Activated T-cell treated with anti-CD3 and anti-CD28 coated beads, Interleukin-2, amount 50 U/mL, for 24 hours (primary cell): ENCODE measurements at places on chromosomes 3 and 15.

DNA sequence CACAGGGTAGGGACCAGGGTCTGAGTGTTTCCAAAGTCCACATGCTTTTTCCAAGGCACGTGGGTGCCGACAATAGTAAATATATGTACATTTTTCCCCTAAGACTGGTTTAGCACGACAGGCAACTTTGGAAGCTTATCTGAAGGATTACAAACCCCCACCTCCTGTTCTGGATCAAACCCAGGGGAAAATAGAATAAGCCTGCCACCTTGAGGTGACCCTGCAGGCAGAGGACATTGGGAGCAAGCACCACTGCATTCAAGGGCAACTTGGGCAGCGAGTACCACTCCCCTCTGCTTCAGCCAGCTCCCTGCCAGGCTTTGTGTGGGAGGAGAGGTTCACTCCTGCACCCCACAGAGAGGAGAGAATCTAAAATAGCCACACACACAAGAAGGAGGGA, 44.8 kb downstream of the KBTBD12 start:
- no peaks in the 10 kb centered on the region for H3K4me1 ChIP-seq
- DNase-seq, result no peak
- H3K27ac ChIP-seq, result no peak overlapping the region
- no peak overlapping the region for H3K4me3 ChIP-seq

DNA sequence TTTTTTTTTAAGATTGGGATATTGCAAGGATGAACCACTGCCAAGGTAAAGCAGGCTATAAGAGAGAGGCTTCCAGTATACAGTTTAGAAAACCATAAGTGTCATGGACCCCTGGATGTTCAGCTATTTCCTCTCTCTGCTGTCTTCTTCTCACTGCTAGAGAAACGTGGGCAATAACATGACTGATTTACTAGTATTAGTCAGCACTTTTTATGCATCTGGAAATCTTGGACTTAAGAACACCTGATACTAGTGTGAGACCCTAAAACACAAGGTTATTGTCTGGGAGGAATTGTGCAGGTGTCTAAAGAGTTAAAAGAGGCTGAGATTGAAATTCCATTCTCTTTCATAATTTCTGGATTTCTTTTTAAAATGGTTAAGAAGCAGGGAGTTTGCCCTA, 460.6 kb upstream of the MCTP2 start:
- H3K4me3 ChIP-seq, result no peak overlapping the region
- no peak for DNase-seq
- no peaks in the 10 kb centered on the region for H3K4me1 ChIP-seq
- no peaks in the 10 kb centered on the region for H3K36me3 ChIP-seq

GRCh38 chr15:83498374-83498773, 51.2 kb downstream of the SH3GL3 start:
- H3K27me3 ChIP-seq, result no peaks in the 10 kb centered on the region
- H3K36me3 ChIP-seq, result no peaks in the 10 kb centered on the region
- no peak for DNase-seq
- H3K4me1 ChIP-seq, result no peaks in the 10 kb centered on the region

- no peak overlapping the region for H3K4me3 ChIP-seq
- peaks cover 38% of the 10 kb centered on the region for H3K27me3 ChIP-seq
- H3K27ac ChIP-seq, result no peak overlapping the region
- no peaks in the 10 kb centered on the region for H3K4me1 ChIP-seq
- DNase-seq, result no peak
- H3K36me3 ChIP-seq, result no peaks in the 10 kb centered on the region
Measured at GRCh38 chr15:38201714-38202113, 50.9 kb upstream of the SPRED1 start.

- no peaks in the 10 kb centered on the region for H3K36me3 ChIP-seq
- DNase-seq, result peak; percentile 22
- no peak overlapping the region for H3K4me3 ChIP-seq
- no peak overlapping the region for H3K27ac ChIP-seq
Measured at GRCh38 chr15:68586274-68586961, 7.6 kb downstream of the CORO2B start.

GRCh38 chr3:124811436-124811835, 75.7 kb downstream of the ITGB5 start:
- peaks cover 8% of the 10 kb centered on the region for H3K27me3 ChIP-seq
- DNase-seq, result no peak
- no peak overlapping the region for H3K27ac ChIP-seq
- H3K36me3 ChIP-seq, result no peaks in the 10 kb centered on the region
- H3K4me3 ChIP-seq, result no peak overlapping the region

- H3K36me3 ChIP-seq, result no peaks in the 10 kb centered on the region
- H3K27me3 ChIP-seq, result peaks cover 34% of the 10 kb centered on the region
- no peak overlapping the region for H3K27ac ChIP-seq
- DNase-seq, result no peak
- no peak overlapping the region for H3K4me3 ChIP-seq
Measured at GRCh38 chr3:87318617-87319021, 42.2 kb upstream of the POU1F1 start.

- no peak overlapping the region for H3K4me3 ChIP-seq
- DNase-seq, result no peak
- no peak overlapping the region for H3K27ac ChIP-seq
- no peaks in the 10 kb centered on the region for H3K36me3 ChIP-seq
Measured at GRCh38 chr3:101976473-101976872, 127.2 kb downstream of the NFKBIZ start.

GRCh38 chr3:112304611-112305010, 10.6 kb upstream of the SLC9C1 start:
- no peak overlapping the region for H3K27ac ChIP-seq
- no peaks in the 10 kb centered on the region for H3K36me3 ChIP-seq
- no peak for DNase-seq

DNA sequence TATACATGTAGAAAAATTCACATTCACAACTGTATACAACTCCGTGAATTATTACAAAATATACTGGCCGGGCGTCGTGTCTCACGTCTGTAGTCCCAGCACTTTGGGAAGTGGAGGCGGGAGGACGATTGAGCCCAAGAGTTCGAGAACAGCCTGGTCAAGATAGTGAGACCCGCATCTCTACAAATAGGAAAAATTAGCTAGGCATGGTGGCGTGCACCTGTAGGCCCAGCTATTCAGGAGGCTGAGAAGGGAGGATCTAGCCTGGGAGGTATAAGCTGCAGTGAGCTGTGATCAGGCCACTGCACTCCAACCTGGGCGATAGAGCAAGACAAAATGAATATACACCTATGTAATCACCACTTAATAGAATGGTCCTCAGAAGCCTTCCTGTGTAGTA, 1.3 kb downstream of the RAD51 start:
- no peaks in the 10 kb centered on the region for H3K27me3 ChIP-seq
- peaks cover 31% of the 10 kb centered on the region for H3K4me1 ChIP-seq
- H3K27ac ChIP-seq, result peak overlapping the region; percentile 37
- no peak for DNase-seq
- H3K4me3 ChIP-seq, result peak overlapping the region; percentile 98

DNA sequence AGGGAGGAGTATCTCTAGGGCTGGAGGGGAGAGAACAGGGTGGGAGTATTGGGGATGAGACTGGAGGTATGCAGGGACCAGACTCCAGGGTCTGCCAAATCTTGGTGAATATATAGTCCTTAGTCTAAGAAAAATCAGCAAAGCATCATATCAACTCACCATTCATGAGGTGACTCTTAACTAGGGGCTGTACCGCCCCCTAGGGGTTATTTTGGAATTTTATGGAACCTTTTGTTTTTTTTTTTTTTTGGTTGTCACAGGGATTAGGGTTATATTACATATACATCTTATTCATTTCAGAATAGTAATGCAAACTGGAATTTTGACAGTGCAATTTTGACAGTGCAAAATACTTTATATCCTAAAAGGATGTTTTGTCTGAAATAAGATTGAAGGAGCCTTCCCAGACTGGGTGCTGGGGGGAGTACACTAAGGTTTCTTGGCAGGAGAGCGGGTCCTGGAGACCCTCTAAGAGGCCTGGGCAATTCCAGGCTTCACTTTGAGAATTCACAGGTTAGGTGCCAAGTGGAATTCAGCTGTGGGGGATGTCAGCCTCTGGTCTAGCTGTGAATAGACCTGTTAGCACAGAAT, 7.5 kb downstream of the CMTM7 start:
- DNase-seq, result no peak
- H3K27ac ChIP-seq, result peak overlapping the region; percentile 74
- peaks cover 76% of the 10 kb centered on the region for H3K4me1 ChIP-seq
- H3K27me3 ChIP-seq, result no peaks in the 10 kb centered on the region

DNA sequence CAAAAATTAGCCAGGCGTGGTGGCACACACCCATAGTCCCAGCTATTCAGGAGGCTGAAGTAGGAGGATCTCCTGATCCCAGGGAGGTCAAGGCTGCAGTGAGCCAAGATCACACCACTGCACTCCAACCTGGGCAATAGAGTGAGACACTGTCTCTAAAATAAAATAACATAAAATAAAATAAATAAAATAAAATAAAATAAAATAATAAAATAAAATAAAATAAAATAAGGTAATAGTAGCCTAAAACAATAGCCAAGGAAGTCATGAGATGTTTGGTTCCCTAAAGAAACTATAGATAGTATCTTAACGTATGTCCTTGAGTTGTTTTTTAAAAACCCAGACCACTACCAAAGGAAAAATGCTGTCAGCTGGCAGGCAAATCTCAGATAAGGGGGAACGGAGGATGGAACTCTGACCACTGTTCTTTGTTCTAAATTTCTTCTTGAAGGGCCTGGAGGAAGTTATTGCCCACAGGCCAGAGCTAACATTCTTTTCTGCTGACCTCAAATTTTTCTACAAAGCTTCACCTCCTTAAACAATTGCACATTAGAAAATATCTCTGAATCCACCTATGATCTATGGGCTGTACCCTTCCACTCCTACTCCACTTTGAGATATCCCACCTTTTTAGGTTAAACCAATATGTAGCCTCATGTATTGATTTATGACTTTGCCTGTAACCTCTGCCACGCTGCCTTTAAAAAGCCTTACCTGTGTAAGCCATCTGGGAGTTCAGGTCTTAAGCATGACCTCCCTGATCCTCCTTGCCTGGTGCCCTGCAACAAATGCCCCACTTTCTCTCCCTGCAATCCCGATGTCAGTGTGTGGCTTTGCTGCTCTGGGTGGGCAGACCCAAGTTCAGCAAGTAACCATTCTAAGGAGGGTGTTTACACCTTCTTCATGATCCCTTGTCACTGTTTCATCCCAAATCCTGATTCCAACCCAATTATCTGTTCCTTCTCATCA, 126.2 kb upstream of the BHLHE40 start:
- H3K4me1 ChIP-seq, result peaks cover 81% of the 10 kb centered on the region
- H3K4me3 ChIP-seq, result no peak overlapping the region
- peak overlapping the region; percentile 23 for H3K27ac ChIP-seq
- peaks cover 20% of the 10 kb centered on the region for H3K36me3 ChIP-seq
- H3K27me3 ChIP-seq, result no peaks in the 10 kb centered on the region
- no peak for DNase-seq

DNA sequence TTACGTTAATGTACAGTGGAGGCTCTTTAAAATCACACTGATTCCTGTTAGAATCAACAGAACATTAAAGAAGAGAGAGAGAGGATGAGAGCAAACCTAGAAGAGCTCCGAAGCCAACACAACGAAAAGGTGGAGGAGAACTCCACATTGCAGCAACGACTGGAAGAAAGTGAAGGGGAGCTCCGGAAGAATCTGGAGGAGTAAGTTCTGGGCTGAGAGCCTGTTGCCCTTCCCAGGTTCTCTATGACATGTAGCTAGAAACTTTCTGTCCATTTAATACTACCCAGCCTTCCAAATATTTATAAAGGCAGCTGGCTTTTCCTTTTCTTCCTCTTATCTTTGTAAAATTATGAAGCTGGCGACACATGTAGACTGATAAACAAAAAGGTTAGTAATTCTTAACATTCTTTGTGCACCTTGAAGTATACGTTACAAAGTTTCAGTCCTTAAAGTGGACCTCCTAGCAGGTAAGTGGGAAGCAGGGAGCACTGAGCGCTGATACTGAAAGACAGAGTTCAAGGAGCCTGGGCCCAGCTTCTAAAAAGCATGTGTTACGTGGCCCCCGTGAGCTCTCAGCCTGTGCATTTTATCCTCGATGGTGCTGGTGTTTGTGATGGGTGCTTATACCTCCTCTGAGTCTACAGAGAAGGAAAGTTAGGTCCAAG, 75.9 kb downstream of the CGNL1 start:
- no peaks in the 10 kb centered on the region for H3K4me1 ChIP-seq
- H3K27me3 ChIP-seq, result peaks cover 36% of the 10 kb centered on the region
- no peak overlapping the region for H3K4me3 ChIP-seq
- H3K36me3 ChIP-seq, result no peaks in the 10 kb centered on the region
- DNase-seq, result no peak

DNA sequence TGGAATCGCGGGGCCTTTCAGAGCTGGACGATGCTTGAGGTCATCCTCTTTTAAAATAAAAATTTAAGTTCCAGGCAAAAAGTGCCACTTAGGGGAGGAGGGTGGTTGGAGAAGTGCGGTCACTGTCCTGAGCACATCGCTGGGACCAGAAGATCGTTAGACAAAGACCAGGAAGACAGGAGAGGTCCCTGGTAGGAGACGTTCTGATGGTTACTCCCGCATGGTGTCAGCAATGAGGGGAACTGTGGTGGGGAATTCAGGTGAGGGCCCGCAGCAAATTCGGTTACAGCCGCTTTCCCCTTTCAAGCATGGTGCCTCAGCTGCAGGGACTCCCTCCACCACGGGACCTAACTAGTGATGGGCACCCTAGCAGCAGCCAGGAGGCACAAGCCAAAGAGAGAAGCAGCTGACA, 1.0 kb upstream of the ISY1 start:
- peaks cover 42% of the 10 kb centered on the region for H3K4me1 ChIP-seq
- peak overlapping the region; percentile 87 for H3K4me3 ChIP-seq
- peaks cover 80% of the 10 kb centered on the region for H3K36me3 ChIP-seq

DNA sequence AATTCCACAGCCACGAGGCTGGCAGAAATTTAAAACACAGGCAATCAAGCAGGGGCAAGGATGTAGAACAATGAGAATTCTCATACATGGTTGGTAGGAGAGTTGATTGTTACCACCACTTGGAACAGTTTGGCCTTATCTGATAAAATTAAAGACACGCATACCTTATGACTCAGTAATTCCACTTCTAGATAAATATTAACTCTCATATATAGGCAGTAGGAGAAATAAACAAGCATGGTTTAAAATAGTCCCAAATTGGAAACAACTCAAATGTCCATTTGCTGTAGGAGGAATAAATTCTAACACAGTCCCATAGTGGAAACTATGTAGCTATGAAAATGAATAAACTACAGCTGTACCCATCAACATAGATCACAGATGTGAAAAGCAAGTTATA, 42.3 kb upstream of the USP3 start:
- peaks cover 9% of the 10 kb centered on the region for H3K4me1 ChIP-seq
- no peak overlapping the region for H3K27ac ChIP-seq
- no peak for DNase-seq

- no peak overlapping the region for H3K4me3 ChIP-seq
- H3K27me3 ChIP-seq, result no peaks in the 10 kb centered on the region
- no peaks in the 10 kb centered on the region for H3K4me1 ChIP-seq
- no peak for DNase-seq
- no peaks in the 10 kb centered on the region for H3K36me3 ChIP-seq
Measured at GRCh38 chr3:55701997-55702396, 214.9 kb upstream of the WNT5A start.

DNA sequence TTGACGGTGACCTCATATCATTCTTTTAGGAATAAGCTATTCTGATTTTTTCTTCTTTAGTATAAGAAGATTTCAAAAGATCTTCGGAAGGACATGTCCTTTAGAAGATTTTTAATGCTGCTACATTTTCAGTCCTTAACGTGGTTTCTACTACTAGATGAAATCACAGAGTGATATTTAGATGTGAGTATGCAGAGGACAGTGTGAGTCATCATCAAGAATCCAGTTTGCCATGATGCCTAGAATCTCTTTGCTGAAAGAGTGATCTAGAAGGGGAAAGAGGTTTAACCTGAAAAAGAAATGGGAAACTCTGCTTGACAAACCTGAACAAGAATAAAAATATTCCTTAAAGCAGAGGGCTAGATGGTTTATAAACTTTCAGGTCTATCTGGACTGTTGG, 43.2 kb downstream of the SLC7A14 start:
- H3K4me1 ChIP-seq, result no peaks in the 10 kb centered on the region
- H3K27me3 ChIP-seq, result peaks cover 45% of the 10 kb centered on the region
- no peak overlapping the region for H3K27ac ChIP-seq
